Activated naive CD4-positive, alpha-beta T cell treated with anti-CD3 and anti-CD28 coated beads, Interleukin-2, amount 50 U/mL, for 72 hours (primary cell): ENCODE measurements at places on chromosomes 1 and 21. TPM values are rescaled to one million over a fixed set of nuclear protein-coding genes. Genes with fewer than 3 reads are reported as not detected.

Gene PTGFR
- not detected for total RNA-seq

Gene S100A3
- not detected for total RNA-seq

Gene TRIM46
- 6.8 TPM for total RNA-seq

Gene MAP3K21
- total RNA-seq: 4.2 TPM

Gene FNBP1L
- total RNA-seq: 0.36 TPM

Gene SH2D5
- not detected for total RNA-seq

Gene TMEM82
- not detected for total RNA-seq
